ENCODE measurements at places on chromosomes 11 and 22. TPM values are rescaled to one million over a fixed set of nuclear protein-coding genes. Genes with fewer than 3 reads are reported as not detected.

GRCh38 chr11:122672892-122673291 lies 17.4 kb downstream of the UBASH3B start:
- no peak for ATAC-seq

GRCh38 chr22:35089139-35089538 lies 23.2 kb downstream of the ISX start:
- no peak for ATAC-seq

Gene C11orf16
- total RNA-seq = not detected

DNA sequence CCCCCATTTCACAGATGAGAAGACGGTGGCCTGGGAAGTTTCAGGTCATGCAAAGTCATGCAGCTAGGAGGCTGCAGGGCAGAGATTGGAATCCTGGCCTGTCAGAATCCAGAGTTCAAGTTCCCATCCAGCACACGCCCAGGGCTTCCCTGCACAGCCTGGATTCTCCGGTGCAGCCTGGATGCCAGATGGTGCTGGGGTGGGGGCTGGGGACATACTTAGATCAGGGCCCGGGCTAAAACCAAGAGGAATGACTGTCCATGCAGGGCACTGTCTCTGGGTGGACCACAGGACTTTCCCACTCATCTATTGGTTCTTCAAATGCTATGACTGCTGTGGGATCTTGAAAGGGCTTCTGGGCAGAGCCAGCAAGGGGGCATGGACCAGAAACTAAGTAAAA lies 24.6 kb downstream of the LMO1 start:
- no peak for ATAC-seq

GRCh38 chr11:70135625-70136059 lies 57.5 kb downstream of the ANO1 start:
- no peak for ATAC-seq

DNA sequence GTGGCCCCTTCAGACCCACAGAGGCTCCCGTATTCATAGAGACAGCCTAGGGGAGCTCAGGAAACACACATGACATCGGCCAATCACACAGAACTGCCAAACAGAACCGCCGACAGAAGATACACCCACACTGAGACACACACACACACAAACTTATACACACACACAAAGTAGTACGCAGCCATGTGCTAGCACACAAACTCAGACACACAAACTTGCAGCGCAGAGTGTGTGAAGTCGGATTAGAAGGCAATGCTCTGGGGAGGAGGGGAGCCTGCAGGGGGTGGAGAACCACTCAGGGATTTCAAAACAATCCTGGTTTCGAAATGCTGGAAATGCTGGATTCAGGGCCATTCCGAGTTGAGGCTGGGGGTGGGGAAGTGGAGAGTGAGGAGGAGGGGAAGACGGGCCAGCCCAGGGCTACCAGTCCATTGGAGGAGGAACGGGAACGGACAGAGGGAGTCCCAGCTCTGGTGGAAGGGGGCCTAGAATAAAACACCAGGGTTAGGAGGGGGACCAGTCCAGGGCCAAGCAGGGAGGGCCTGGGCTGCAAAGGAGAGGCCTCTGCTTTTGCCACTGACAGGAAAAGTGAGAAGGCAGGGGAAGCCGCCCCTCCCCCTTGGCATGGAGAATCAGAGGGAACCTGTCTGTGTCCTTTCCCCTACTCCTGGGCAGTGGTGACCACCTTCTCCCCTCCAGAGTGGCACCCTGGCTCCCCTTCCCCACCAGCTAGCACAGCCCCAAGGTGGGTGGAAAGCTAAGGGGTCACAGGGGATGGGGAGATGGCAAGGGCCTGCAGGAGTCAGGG lies 4.4 kb downstream of the BCL9L start:
- peak; percentile 0 for ATAC-seq

Gene PAX6
- not detected for total RNA-seq

GRCh38 chr11:14357881-14358728 lies 878 bp downstream of the RRAS2 start:
- ATAC-seq = peak; percentile 63

- ATAC-seq = no peak
Observed at GRCh38 chr22:24236656-24237055, 8.2 kb downstream of the GGT5 start.

- ATAC-seq = no peak
Observed at GRCh38 chr11:46279126-46280099, 2.0 kb downstream of the CREB3L1 start.

Measured in esophagus mucosa (tissue), 1 donor.